ENCODE measurements at places on chromosomes 6 and 20. TPM values are rescaled to one million over a fixed set of nuclear protein-coding genes. Genes with fewer than 3 reads are reported as not detected.

- DNase-seq: no peak
Measured at GRCh38 chr20:62732031-62732760, 23.6 kb downstream of the NTSR1 start.

DNA sequence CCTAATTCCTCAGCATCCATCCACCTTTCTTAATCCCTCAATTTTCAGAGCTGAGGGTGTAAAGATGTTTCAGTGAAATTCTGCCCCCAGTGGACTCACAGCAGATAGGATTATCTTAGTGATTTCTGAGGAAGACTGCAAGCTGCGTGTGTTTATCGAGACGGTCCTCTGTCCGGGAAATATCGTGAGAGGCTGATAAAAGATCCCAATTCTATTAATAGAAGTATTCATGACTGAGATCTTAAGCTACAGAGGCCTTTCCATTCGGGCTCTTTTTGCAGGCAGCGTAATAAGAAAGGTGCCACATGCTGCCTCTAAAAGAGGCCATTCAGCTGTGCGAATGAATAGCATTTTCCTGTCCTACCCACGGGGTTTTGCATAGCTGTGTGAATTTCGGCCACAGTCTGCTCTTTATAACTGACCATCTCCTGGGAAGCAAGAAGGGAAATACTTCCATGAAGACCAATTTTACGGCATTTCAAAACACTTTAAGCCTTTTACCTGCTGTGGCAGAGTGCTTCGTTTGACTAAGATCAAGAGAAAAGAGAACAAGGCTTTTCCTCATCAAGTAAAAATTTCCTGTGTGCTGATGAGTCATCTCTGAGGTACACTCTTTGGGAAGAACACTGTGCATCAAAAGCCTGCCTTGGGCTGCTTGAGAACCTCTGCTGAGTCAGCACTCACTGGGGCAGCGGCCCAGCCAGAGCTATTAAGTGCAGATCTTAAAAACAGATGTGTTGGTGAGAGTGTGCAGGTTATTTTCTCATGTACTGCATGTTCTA, 208.8 kb downstream of the ARHGAP18 start:
- DNase-seq: no peak

DNA sequence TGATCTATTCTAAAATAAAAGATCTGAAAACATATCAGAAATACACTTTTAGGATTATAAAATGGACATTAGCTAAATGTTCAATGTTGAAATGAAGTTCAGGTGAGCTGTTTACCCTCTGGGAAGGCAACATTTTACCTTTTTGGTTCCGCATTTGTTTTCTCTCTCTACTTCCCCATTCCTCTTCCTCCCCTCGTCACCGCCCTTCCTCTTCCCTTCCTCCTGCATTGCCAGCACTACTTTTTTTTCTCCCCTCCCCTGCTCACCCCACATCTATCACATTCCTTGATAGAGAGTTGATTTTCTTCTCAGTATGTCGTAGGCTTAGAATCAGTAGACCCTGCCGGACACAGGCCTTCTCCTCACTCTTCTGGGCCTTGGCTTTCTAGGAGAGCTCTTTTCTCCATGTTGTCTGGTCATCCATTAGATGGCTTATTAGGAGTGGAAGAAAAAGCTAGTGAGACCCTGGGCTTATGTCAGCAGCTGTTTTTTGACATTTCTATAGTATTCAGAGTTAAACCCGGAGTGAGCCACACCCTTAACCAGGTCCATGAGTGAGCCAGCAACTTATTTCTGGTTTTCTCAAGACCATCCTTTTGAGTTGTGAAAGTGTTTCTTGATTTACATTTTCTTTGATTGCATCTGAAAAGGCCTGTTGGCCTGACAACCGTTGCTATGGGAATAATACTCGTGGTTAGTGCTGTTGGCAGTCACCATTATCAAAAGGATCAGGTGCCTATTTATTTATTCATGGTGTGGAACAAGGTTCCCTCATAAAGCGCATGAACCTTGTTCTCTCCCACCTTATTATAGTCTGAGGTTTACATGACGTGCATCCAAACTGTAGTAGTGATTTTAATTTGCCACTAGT, 90.9 kb downstream of the DTD1 start:
- DNase-seq: no peak

DNA sequence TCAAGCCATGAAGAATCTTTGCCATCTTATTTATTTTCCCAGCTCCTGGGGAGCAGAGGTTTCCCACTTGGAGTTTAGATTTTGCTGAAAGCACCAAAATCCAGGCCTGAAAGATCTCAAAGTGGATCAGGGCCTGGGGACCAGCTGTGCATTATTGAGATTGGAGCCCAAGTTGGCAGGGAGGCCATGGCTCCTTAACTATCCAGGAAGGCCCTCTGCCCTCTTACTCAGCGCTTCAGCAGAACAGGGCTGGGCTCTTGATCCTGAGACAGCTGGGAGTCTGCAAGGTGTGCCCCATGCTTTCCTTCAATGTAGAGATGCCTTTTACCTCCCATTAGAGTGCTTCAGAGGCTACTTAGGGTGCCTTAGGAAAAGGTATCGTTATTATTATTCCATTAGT, 24.6 kb downstream of the FOXO3 start:
- no peak for DNase-seq

OR2J3 gene
- total RNA-seq: not detected

GRCh38 chr20:63123331-63123741, 92.6 kb downstream of the YTHDF1 start:
- no peak for DNase-seq

DNA sequence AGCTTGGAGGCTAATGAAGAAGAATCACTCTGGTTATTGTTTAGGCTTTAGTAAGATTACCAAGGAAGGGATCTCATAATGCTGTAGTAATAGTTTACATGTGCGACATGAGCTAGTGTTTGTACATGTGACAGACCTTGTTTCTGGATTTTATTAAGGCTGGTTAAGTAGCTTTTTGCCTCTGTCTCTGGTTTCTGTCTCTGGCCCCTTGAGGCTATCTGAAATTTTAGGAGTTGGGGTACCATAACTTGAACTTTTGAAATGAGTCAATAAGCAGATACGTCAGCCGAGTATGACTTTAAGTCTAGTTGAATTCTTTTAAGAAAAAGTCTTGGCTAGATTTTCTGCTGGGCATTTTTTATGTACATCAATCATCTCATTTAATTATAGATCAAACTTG, 9.5 kb downstream of the CBFA2T2 start:
- no peak for DNase-seq

DNA sequence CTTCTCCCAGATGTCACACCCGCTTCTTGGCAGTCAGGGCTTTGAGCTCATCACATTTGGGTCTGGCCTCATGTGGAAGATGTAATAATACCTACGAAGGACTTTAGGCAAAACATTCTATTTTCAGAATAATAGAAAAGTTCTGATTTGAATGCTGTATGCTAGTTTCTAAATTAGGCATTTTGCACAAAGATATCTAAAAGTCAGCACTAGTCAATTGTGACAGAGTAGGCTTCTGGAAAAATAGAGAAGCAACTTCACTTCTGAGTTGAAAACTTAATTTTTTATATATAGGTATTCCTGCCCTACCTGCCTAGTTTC, 38.3 kb upstream of the CD2AP start:
- no peak for DNase-seq

DNA sequence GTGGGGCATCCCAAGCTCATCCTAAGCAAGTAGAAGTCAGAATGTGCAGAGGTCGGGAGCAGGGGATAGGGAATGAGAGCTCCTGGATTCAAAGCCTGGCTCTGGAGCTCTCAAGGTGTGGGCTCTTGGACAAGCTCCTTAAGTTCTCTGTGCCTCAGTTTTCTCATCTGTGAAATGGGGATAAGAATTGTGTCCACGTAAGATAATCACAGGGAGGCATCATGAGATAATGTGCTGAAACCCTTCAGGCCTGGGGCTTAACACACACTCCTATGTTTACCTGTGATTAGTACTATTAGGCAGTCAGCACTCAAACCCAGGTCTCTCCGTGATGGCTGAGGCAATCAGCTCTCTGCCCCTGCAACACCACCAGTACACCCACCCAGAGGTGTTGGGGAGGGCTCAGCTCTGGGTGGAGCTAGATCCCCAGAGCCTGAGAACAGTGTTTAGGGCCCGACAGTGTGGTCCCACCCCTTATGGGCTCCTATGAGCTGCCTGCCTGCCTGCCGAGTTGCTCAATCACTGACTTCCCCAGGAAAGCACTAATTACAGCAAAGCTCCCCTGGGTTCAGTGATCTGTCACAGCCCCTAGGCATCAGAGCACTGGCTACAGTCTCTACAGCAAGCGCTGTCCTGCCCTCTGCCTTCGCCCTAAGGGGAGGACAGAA, 6.3 kb upstream of the SIRPA start:
- DNase-seq: no peak

GRCh38 chr6:137157601-137158000, 15.8 kb downstream of the IL22RA2 start:
- DNase-seq: no peak

GRCh38 chr20:63409066-63409833, 48.1 kb upstream of the CHRNA4 start:
- no peak for DNase-seq

MOG gene
- 159 TPM for total RNA-seq

DNA sequence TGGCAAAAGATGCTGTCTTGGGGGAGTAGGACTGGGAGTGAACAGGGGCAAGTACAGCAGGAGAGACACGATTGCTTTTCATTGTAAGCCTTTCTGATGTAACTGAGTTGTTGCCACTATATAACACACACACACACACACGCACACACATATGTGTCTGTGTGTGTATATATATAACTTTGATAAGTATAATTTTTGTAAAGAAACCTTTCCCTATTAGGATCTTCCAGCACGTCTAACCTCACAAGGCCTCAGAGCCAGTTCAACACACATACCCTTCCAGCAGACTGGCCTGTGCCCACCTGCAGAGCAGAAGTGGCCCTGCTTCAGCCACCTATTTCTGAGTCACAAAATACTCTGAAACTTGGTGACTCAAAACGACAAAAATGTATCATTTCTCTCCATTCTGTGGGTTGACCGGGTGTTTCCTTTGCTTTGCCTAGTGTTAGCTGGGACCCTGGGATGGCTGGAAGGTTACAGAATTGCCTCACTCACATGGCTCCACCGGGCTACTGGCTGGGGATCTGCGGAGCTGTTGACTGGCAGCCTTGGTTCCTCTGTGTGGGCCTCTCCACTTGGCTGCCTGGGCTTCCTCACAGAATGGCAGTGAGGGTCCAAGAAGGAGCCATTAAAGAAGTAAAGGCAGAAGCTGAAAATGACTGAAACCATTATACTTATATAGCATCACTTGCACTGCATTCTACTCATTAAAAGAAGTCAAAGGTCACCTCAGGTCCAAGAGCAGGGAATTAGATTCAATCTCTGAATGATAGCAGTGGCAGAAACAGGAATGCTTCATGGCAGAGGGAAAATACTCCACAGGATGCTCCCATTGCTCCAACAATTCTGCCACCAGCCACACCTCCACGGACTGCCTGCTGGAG, 126.4 kb downstream of the BANF2 start:
- no peak for DNase-seq

DNA sequence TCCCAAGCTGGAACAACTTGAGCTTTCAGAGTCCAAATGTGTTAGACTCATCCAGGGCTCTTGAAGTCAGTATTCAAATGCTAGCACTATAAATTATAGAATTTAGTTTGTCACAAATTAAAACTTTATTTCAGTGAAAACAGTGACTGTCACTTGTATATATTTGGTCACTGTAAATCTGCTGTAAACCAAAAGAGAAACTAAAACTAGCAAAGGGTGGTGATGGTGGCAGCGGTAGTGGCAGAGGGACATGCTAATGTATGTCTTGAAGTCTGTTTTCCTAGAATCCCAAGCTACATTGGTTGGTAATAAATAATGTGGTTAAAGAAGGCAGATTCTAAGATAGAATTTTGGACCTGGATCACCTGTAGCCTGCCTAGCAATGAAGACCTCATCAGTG, 140.4 kb upstream of the CENPW start:
- DNase-seq: no peak

DNA sequence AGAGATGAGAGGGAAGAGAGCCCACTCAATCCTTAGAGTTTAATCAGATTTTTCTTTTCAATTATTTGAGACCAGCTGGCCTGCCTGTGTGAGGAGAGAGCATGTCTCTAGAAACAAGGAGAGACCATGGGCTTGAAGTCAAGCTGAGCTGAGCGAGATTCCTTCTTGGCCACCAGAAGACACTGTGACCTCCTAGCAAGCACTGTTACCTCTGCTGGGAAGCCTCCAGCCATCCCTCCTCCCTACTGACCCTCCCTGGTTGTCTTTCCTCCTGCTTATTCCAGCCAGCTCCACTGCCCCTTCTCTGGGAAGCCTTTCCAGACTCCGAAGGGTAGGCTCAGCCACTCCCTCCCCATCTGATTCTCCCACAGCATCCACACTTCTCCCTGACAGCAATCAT, 110.0 kb downstream of the SCML4 start:
- no peak for DNase-seq

TRAPPC3L gene
- not detected for total RNA-seq

DNA sequence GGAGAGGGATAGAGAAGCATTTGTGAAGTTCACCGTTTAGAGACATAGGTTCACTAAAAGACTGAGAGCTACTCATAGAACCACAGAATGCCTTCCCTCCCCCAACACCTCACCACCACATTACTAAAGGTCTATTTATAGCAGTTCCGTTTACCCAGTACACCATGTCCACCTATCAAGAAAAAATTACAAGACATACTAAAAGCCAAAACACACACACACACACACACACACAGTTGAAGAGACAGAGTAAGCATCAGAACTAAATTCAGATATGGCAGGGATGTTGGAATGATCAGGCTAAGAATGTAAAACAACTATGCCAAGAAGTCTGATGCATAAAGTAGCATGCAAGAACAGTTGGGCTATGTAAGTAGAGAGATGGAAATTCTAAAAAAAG, 52.3 kb downstream of the SLC22A3 start:
- no peak for DNase-seq

- no peak for DNase-seq
Measured at GRCh38 chr6:39686976-39687375, 38.2 kb downstream of the KIF6 start.

DNA sequence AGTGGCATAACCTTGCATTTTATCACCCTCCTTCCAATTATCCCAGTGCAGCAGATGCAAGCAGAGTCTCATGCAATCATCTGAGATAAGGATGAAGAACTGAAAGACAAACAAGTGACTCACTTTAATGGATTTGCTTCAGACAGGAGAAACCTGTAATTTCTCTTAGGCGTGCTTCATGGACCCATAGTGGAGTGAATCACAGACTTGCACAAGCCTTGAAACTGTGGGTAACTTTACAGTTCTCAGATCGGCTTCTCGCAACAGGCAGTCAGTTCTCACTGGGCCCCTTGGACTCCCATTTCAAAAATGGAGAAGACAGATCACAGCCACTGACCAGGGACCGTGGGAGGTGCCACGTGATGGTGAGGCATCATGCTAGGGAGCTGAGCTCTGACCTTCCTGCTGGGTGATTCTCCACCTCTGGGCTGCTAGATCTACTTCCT, at the start of gene ADGRF4:
Gene ADGRF4, plus strand, starts transcription at position 239 of the 446 bp plus-strand sequence. CDS start 8,666 bp downstream, outside the sequence.
- no peak for DNase-seq

DNA sequence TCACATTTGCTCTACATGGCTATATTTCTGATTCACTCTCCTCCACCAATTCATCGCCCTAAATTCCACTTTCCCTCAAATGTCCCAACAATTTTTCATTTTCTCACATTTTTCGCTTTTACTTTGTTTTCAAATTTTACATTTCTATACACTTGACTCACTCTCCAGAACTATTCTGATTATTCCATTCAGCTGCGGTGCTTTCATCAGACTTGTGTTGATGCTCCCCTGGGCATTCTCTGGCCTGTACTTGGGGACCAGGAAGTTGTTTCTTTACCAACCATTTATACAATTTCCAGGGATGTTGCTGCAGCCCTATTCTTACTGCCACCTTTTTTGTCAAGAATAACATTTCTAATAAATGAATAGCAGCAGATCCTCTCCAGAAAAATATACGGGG, 444.8 kb downstream of the MAFB start:
- DNase-seq: no peak

Data from dorsolateral prefrontal cortex (tissue), 122 donors.